ENCODE measurements at places on chromosomes 16 and 17. TPM values are rescaled to one million over a fixed set of nuclear protein-coding genes. Genes with fewer than 3 reads are reported as not detected.

GRCh38 chr17:71934520-71934919, 186.3 kb upstream of the SOX9 start:
- no peak for DNase-seq

GRCh38 chr17:38617074-38617860, 11.5 kb upstream of the SRCIN1 start:
- peak; percentile 67 for DNase-seq

DNA sequence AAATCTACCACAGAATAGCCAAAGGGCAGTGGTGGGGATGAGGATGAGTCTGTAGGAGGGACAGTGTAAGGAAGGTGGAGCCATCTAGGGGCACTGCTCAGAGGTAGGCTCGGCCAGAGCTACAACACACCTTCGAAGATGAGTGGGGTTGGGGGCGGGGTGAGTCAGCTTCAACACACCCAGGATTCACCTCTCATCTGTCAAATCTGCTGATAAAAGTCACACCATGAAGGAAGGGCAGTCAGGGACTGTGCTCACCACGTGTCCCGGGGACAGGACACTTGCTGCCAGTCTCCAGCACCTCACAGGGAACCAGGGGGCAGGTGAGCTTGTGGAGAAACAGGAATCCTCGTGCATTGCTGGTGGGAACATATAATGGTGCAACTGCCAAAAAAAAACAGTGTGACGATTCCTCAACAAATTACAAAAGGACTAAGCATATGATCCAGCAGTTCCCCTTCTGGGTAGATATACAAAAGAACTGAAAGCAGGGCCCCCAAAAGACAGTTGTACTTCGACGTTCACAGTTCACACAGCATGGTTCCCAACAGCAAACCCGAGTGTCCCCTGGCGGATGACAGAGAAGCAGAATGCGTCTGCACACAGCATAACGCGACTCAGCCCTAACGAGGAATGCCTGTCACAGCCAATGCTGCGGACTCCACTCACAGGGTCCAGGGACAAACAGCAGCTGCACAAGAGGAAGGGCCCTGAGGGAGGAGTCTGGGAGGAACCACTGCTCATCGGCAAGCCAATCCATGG, 133.1 kb downstream of the ANKRD11 start:
- DNase-seq: peak; percentile 82

- peak; percentile 28 for DNase-seq
Measured at GRCh38 chr17:7550344-7550743, 1.5 kb downstream of the TNFSF12 start.

DNA sequence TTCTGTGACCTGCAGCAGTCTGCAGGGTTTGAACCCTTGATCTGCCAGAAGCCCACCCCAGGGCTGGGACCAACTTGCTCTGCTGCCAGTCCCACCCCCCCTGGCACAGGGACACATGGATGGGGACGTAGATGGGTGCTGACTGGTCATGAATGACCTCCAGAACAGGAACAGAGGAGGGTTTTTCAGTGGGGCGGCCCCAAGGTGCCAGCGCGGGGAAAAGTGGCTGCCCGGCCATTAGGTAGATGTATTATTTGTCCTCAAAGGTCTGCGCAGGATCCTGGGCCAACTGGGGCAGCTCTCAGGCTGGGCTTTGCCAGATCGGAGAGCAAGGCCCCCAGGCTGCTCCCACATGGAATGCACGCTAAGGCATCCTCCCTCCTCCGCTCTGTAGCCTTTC, 265.2 kb upstream of the TNRC6C start:
- DNase-seq: no peak

DNA sequence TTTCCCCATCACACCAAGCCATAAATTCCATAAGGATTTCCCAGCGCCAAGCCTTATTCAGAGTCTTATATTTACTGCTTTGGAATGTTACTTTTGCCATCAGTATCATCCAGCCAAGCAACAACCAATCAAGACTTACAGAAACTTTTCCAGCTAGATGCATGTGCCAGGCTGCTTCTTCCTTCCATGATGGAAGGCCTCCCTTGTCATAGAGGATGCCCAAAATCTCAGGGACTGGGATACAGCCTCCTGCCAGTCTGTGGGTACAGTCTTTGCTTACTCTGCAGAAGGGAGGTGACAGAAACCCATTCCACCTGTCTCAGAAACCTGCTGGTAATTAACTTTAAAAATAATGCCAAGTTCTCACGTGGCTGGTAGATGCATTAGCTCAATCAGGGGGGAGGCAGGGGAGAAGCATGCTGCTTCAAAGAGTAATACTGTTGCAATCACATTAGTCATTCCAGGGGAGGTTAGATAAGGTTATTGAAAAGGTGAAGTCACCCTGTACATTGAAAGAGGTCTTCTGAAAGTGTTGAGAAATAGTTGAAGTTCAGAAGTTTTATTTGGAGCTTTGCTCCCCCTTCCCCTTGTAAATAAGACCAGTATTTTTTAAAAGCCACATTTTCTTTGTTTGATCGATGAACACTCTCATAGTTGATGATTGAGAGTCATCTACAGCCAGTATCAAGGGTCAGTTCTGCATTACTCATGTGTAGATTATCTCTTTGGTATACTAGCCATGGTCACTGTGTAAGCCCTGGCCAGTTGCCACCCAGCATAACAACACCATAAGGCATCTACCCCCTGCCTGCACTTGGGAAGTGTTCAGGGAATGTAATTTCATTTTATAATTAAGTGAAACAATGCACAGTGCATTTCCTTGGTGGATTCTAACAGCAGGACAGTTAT, 22.2 kb downstream of the HLF start:
- DNase-seq: no peak

DNA sequence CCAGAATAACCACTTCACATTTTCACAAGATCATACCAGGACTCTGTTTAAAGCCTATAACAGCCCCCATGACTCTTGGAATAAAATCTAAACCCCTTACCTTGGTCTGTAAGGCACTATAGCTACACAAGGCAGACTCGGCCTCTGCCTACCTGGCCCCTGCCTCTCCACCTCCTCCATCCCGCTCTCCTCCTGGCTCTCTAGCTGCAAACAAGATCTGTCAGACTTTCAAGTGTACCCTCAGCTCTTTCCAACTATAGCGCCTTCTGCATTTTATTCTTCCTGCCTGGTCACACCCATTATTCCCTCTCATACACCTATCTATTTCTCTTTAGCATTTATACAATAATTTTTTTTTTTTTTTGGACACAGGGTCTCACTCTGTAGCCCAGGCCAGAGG, 8.2 kb downstream of the USP31 start:
- DNase-seq: no peak

- no peak for DNase-seq
Measured at GRCh38 chr16:23330583-23331249, 28.6 kb downstream of the SCNN1B start.

DNA sequence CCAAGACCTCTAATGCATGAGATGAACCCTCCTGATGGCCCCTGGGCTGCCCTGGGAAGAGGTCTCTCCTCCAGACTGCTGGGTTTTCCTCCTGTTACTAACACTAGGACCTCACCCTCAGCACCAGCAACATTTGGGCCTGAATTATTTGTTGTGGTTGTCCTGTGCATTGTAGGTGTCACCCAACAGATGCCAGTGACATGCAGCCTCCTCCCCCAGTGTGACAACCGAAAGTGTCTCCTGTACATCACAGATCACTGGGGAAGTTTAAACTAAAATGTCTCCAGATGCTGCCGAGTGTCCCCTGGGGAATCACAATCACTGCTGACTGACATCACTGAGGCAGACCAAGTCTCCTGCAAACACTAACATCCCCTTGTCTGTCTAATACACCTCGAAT, 74.8 kb downstream of the SLC5A11 start:
- DNase-seq: no peak

DNA sequence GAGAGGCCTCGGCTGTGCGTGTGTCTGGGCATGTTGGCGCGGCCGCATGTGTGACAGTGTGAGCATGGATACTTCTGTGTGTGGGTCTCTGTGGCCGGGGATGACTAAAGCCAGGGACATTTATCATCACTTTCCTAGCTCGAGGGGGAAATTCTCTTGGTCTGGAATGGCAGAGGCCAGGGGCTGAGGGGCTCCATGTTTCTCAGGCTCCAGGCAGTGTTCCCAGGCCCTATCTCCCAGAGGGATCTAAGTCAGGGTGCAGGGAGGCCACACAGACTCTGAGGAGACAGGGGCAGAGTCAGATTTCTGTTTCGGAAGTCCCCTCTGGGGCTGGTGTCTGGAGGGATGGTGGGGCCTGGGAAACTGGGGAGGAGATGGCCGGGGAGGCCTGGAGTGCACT, 23.7 kb upstream of the SPNS2 start:
- DNase-seq: peak; percentile 38

GRCh38 chr16:87017371-87018012, 299.7 kb downstream of the C16orf95 start:
- peak; percentile 63 for DNase-seq

GRCh38 chr17:29906969-29907368, 23.1 kb downstream of the SSH2 start:
- no peak for DNase-seq

Gene COG4
- total RNA-seq: 98.2 TPM

Gene ABI3
- 2.7 TPM for total RNA-seq

Gene CD79B
- total RNA-seq: 2.6 TPM

Gene PLD2
- 36.5 TPM for total RNA-seq

Gene STX1B
- 4.1 TPM for total RNA-seq
